ENCODE measurements at places on chromosomes 5 and 9.

DNA sequence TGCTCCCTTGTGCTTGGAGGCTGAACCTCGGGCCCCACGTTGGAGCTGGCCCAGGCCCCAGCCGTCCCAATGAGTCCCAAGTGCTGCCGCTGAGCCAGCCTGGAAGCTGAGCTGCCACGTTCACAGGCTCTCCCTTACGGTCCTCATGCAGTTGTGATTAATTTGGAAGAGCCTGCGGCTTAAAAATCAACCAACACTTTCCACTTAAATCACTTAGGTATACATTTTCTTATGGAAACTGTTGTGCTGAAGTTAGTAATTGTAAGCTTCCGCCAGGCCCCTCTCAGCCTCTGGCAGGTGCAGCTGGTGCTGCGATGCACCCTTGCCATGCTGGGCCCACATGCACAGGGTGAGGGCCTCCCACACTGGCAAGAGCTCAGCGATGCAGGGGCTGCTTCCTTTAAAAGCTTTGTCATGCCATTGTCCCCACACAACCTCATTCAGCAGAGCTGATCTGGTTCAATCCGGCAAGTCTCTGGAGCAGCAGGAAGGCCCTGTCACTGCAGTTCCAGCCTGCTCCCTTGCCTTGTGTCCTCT is 61.0 kb downstream of the IPPK start:
- DNase-seq, result no peak

DNA sequence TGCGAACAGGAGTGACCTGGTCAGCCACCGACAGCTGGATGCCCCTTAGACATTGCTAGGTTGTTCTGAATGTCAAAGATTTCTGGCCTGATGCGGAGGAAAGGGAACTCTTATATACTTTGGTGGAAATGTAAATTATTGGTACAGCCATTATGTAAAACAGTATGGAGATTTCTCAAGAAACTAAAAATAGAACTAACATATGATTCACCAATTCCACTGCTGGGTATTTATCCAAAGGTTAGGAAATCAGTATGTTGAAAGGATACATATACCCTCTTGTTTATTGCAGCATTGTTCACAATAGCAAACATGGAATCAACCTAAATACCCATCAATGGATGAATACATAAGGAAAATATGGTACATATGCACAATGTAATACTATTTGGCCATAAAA is 31.8 kb downstream of the DMRT3 start:
- no peak for DNase-seq

DNA sequence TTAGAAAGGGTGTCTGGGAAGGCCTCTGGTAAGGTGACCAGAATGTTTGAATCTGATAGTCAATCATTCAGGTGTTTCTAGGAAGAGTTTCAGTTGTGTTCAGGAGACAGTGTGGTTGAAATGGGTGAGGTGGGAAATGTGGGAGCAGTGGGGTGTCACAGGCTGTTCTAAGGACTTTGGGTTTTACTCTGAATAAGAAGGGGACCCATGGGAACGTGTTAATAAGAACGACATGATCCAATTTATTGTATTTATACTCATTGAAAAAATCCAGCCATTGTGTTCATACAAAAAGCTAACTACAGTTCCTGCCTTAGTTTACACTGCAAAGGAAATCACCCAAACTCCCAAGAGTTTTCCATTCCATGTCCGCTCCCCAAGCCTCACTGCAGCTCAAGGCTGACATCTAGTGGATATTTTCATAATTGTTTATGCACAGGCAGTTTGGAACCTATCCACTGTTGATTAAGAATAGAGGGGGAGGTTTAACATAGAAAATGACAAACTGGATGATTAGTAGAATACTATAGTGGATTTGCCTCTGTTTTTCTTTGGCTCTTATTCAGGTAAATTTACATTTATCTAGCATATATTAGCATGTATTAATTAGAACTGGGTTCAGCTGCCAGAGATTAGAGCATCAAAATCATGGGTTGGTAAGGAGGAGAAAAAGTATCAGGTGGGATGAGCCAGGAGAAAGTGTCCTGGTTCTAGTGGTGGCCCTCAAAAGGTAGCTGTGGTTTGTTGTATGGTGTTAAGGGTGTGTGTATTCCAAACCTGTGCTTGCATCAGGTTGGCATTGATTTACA is 17.7 kb downstream of the CAVIN4 start:
- no peak for DNase-seq

- DNase-seq, result no peak
Measured at GRCh38 chr9:4654084-4654483, 8.0 kb upstream of the PLPP6 start.

- no peak for DNase-seq
Measured at GRCh38 chr5:37836592-37837413, 3.0 kb downstream of the GDNF start.

DNA sequence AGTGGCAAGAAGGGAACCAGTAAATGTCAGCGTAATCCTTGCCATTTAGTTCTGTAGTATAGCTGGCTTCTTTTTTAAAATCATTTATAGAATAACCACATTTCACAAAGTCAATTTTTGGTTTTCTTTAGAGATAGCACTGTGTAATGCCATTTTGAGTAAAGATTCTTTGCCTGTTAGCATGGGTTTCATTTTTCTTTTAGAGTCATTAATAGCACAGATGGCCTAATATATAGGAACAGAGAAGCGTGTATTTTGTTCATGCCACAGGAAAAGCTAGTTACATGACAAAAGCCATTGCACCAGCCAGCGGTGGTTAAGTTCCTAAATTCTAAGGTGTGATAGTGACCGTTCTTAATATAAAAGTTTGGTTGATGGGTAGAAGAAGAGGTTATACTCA is 1363.9 kb downstream of the MAT2B start:
- no peak for DNase-seq

DNA sequence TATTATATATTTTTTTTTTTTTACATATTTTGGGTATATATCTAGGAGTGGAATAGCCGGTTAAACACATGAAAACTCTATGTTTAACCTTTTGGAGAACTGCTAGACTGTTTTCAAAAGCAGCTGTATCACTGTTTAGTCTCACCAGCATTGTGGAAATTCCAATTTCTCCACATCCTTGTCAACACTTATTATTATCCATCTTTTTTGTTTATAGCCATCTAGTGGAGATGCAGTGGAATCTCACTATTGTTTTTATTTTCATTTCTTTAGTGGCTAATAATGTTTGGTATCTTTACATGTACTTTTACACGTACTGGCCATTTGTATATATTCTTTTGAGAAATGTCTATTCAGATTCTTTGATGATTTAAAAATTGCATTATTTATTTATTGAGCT is 22.7 kb upstream of the CCDC180 start:
- DNase-seq, result no peak

GRCh38 chr5:94769996-94770395 is 151.5 kb downstream of the SLF1 start:
- no peak for DNase-seq

- no peak for DNase-seq
Measured at GRCh38 chr9:22416692-22417060, 29.9 kb upstream of the DMRTA1 start.

DNA sequence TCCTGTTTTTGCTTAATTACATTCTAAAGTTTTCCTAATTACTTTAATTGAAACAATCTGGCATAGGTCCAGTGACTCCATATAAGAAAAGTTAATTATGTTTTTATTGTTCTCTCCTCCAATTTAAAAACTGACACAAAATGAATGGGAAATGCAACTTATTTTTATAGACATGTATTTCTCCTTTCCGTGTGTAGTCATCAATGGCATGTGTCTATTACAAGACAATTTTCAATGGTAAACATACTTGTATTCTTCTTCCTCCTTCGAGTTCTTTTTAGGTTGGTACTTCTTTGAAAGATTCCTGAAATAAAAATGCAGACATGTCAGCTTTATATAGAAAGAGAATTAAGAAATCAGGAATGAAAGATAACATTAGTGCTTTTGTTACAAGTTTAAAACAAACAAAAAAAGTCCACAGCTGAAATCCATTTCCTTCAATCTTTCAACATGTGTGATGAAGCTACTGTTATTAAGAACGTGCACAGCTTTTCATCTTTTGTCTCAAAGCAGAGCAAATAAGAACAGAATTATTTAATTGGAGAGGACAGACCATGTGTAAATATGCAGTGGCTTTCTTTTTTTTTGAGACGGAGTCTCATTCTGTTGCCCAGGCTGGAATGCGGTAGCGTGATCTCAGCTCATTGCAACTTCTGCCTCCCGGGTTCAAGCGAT is 63.8 kb downstream of the FNBP1 start:
- DNase-seq, result no peak

DNA sequence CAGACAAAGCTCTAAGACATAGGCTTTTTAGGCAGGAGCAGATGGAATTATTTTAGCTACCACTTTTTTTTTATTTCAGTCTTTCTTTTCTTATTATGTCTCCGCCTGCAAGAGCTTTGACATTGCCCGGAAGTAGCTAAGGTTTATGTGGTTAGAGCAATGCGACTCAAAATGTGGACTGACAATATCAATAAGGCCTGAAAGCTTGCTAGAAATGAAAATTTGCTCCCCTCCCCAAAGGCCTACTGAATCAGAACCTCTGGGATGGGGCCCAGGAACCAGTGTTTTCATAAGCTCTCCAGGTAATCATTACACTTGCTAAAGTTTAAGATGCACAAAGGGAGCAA is 81.3 kb downstream of the SUSD1 start:
- DNase-seq, result no peak

- DNase-seq, result no peak
Measured at GRCh38 chr5:73375949-73376348, 72.6 kb downstream of the FOXD1 start.

GRCh38 chr5:9151684-9152427 is 394.0 kb downstream of the SEMA5A start:
- no peak for DNase-seq

GRCh38 chr5:30108051-30108450 is 1085.4 kb upstream of the CDH6 start:
- no peak for DNase-seq

- DNase-seq, result no peak
Measured at GRCh38 chr9:113416149-113416721, 5.7 kb downstream of the C9orf43 start.

GRCh38 chr9:115373000-115373709 is 255.2 kb upstream of the TNC start:
- DNase-seq, result no peak

DNA sequence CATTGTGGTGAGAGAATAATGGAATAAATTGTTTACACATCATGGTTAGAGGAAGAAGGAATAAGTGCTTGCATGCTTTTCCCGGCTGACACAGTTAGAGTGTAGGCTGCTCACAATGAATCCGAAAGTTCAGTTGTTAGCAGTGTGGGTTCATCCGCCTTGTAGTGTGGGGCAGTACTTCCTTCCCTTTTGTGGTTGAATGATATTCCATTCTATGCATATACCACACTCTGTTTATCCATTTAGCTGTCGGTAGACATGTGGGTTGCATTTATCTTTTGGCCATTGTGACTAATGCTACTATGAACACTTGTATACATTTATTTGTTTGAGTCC is 84.0 kb downstream of the COL5A1 start:
- no peak for DNase-seq

GRCh38 chr5:95029569-95030366 is 255.1 kb downstream of the MCTP1 start:
- DNase-seq, result no peak

- no peak for DNase-seq
Measured at GRCh38 chr5:95915999-95916686, 45.5 kb downstream of the ELL2 start.

GRCh38 chr9:37001459-37001858 is 32.6 kb downstream of the PAX5 start:
- no peak for DNase-seq

GRCh38 chr9:99412606-99413005 is 190.5 kb downstream of the SEC61B start:
- no peak for DNase-seq

DNA sequence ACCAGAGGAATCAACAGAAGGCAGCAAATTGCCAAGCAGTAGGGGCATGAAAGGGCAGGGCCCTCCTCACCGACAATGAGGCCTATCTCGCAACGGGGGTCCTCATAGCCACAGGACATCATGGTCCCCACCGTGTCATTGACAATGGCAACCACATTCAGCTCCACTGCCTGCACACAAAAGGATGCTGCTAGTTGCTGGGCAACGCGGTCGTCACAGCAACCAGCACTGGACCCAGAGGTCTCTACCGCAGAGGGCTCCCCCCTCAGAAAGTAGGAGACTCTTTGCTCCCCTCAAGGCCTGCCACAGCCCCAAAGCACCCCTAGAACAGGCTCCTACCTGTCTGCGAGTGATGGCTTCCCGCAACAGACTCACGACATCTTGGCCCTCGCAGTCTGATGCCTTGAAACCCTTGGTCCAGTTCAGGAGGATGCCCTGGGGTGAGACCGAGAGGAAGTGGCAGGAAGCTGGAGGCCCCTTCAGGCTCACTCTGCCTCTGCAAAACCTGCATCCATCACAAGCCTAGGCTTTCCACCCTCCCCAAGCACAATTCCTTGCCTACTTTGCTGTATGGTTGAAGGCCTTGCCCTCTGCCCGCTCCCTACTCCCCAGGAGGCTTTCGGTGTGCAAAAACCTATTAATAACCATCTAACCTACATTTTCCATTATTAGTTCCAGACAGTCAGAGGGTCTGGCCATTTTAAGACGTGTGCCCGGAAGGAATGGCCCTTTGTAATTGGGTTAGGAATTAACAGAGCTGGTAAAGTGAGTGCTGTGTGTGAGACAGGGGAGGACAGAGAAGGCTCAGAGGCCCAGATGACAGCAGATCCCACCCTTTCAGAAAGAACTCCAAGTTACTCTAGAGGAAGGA is 15.2 kb downstream of the HK3 start:
- DNase-seq, result no peak

DNA sequence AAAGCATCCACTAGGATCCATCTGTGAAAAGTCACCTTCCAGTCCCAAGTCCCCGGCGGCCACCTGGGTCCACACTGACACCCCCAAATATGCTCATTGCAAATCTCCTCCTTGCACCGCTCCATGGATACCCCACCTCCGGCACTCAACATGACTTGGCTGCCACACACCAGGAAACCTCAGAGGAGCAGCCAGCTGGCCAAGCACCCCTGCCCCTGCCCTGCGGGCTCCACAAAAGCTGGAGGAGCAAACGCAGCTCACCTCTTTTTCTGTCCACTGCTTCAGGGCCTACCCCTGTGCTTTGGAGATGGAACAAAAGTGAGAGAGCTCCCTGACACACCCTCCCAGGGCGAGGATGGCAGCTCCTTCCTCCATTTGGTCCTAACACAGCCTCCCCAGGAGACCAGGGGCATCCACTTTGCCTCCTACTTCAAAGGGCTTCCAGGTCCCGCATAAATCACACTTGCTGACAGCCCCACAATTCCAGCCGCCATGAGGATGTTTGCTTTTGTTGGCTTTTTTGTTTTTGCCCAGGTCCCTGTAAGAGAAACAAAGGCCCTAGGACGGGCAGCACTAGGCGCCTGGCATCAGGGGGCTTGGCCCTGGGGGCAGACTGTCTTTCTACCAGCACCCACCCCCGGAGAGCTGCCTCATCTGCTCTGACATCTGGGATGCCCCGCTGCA is 14.8 kb downstream of the ROR2 start:
- no peak for DNase-seq

- no peak for DNase-seq
Measured at GRCh38 chr9:105355781-105356180, 92.1 kb upstream of the FSD1L start.
